ENCODE measurements at places on chromosomes 1 and 21.

- DNase-seq = no peak
Observed at GRCh38 chr21:32414579-32415358, 2.3 kb downstream of the EVA1C start.

GRCh38 chr1:211183747-211184313 lies 49.9 kb upstream of the KCNH1 start:
- no peak for DNase-seq

- peak; percentile 36 for DNase-seq
Observed at GRCh38 chr1:229557913-229558414, 543 bp downstream of the ABCB10 start.

DNA sequence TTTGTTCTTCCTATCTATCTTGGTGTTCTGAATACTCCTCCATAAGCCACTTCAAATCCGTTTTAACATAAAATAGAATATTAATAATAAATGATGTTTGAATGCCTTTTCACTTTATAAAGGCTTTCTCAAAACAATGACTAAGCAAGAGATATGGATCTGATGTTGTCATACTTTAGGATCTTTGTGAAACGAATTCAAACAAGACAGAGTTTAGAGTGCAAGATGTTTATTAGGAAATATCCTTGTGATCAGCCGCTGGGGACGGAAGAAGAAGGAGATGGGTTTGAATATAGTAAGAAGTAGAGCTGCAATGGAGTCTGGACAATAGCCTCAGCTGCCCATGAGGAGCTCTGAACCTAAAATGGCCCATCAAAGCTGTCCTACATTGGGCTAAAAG lies 351.8 kb downstream of the NEGR1 start:
- no peak for DNase-seq

GRCh38 chr1:109482791-109483671 lies 674 bp upstream of the ATXN7L2 start:
- peak; percentile 92 for DNase-seq

DNA sequence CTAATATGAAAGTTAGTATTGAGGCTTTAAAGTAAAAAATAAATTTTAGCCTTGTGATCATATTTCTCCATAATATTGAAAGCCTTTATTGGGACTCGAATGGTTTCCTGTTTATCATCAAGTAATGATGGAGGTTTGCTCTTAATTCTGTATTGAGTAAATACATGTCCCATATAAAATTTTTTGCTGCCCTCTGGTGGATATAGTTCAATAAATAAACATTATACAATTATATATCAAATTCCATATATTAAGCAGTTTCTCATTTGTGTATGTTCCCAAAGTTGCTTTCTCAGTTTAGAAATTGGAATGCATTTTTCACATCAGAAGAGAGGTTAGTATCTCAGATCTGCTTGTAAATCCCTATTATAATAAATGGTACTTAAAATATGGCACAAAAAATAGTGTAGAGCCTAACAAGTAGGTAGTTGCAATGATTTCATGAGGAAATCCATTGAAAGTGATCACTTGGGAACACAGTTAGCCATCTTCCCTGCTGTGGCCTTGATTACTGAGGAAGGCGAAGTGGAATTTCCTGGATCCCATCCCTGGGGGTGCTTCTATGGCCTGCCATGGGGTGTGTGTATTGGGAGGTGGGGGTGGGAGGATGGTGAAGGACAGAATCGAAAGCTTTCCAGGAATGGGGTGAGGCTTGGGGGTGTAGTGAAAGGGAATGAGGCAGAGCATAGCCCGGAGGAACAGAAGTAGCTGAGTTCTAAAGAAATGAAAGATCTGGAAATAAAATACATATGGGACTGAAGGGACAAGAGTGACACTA lies 84.1 kb upstream of the C21orf91 start:
- no peak for DNase-seq

DNA sequence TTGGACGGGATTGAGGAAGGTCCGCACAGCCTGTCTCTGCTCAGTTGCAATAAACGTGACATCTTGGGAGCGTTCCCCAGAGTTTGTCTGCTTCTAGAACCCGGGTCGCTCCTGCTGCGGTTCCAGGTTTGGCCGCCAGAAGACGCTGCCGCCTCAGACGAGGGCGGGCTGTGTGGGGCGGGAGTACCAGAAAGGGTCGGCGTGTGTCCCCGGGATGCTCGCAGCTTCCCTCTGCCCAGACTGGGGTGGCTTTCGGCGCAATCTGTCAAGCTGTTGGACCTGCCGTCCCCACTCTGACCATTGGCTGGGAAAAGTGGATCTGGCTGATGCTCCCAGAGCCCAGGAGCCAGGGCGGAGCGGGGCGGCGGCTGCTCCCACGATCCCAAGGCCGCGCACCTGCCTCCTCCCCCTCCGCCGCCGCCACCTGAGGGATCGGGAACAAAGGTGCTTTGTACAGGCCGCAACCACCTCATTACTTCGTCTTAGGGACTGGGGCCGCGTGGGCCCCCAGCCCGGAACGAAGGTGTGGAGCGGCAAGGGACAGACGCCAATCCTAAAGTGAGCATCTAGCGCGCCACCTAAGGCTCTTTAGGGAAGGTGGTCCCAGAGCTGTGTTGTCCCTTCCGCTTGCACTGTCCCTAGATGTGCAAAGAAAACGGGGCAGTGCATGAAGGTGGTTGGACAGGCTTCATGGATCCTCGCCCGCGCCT lies 683 bp upstream of the EFNA4 start:
- DNase-seq = no peak

DNA sequence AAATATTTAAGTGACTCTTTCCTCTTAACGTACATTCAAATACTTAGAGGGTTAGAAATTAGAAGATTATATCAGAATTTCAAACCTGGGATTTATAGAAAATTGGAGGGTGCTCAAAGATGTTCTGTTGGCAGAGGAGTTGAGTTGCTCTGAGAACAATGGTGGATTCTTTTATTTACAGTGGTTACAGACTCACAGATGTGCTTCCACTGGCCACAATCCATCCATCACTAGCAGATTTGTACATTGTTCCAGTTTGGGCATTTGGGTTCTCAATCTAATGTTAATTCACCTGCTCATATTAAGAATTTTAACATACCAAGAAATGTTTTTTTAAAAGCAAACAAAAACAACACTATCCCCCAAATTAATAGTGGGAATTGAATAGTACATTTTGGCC lies 23.5 kb downstream of the DNAJC6 start:
- no peak for DNase-seq

- DNase-seq = no peak
Observed at GRCh38 chr1:37189111-37189510, 154.8 kb upstream of the GRIK3 start.

DNA sequence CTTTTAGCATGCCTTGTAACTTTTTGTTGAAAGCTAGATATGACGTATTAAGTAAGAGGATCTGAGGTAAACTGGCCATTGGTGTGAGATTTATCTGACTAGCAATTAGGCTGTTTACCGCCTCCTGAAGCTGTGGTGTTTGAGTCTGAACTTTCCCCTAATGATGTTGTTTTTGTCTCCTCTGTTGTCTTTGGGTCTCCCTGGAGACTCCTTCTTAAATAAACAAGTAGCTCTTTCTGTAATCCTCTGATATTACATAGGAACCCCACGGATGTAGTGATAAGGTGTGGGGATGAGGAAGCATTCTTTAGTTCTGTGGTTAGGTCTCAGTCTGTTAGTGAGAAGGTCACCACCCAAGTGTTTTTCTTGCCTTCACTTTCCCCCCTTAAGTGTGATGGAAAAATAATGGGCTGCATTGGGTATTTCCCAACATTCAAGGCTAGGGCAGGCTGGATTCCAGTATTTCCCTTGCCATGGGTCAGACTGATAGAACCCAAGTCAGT lies 33.0 kb downstream of the PRSS38 start:
- no peak for DNase-seq

GRCh38 chr1:208521534-208521933 lies 277.4 kb upstream of the PLXNA2 start:
- no peak for DNase-seq

DNA sequence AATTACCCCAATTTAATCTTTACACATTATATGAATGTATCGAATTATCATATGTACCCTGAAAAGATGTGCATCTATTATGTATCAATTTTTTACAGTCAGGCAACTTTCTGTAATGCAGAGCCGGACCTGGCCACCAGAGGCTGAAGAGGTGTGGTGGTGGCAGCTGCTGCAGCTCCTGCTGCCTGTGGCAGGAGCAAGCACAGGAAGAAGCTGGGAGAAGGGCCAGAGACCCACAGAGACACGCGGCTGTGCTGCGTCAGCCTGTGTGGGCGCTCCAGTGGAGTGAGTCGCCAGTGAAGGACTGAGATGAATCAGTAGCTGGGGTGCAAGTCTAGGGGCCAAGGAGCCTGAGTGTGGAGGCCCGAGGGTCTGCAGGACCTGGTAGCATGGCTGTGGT lies 74.3 kb upstream of the COG2 start:
- DNase-seq = peak; percentile 80

DNA sequence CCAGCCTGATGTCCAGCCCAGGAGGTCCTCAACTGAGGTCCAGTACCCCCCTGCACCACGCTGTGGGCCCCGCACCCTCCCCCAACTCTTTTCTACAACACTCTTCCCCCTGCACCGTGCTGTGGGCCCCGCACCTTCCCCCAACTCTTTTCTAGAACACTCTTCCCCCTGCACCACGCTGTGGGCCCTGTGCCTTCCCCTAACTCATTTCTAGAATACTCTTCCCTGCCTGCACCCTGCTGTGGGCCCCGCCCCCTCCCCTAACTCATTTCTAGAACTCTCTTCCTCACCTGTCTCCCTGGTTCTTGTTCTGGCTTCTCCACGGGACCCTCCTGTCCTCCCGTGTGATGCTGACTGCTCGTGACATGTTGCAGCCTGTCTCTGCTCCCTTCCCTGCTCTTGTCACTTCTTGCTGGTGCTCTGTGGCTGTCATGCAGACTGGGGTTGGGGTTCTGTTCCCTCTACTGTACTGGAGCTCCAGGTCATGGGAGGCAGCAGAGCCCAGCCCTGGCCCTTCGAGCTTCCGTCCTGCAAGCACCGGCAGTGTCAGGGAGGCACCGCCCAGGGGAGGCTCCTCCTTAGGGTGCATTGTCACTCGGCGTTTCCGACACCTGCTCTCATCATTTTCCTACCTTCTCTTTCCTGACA lies 160.1 kb upstream of the COL6A1 start:
- DNase-seq = no peak

DNA sequence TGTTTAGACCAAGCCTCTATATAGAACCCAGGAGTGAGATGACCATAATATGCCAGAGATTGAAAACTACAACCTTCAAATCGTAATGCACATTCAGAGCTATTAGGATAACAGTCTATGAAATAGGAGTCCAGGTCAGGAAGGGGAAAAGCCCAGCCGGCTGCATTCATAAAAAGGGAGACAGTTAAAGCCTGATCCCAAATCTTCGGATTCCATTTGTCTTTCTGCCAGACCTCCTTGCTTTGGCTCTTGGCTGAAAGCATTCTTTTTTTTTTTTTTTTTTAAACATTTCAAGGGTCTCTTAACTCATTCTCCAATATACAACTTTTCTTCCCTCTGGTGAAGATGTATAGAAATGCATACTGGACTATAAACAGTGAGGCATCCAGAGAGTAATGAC lies 81.1 kb downstream of the NTPCR start:
- DNase-seq = no peak
